ENCODE measurements at places on chromosomes 12 and 14. TPM values are rescaled to one million over a fixed set of nuclear protein-coding genes. Genes with fewer than 3 reads are reported as not detected.

OAS1 gene
- total RNA-seq: 11.6 TPM

RERG gene
- total RNA-seq: 39.1 TPM

ASIC1 gene
- total RNA-seq: 0.45 TPM

MIP gene
- not detected for total RNA-seq

DNA sequence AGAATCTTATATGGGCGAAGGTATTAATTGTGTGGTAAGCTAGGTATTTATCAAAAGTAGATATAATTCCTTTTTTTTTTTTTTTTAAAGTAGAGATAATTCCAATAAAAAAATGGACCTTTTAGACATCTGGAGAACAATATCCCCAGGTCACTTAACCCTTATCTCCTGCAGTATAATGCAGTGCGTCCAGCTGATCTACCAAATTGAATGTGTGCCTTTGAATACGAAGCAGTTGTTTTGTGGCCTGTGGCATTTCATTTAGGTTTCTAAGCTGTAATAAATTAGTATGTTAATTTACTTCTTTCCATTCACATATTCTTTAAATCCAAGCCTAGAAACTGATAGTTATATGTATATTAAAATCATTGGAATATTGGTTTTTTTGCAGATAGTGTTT lies 3.1 kb downstream of the FUT8 start:
- no peak for DNase-seq
- H3K4me1 ChIP-seq: peaks cover 69% of the 10 kb centered on the region
- no peaks in the 10 kb centered on the region for H3K36me3 ChIP-seq
- H3K4me3 ChIP-seq: peak overlapping the region; percentile 98
- H3K27ac ChIP-seq: no peak overlapping the region
- H3K27me3 ChIP-seq: no peaks in the 10 kb centered on the region

DNA sequence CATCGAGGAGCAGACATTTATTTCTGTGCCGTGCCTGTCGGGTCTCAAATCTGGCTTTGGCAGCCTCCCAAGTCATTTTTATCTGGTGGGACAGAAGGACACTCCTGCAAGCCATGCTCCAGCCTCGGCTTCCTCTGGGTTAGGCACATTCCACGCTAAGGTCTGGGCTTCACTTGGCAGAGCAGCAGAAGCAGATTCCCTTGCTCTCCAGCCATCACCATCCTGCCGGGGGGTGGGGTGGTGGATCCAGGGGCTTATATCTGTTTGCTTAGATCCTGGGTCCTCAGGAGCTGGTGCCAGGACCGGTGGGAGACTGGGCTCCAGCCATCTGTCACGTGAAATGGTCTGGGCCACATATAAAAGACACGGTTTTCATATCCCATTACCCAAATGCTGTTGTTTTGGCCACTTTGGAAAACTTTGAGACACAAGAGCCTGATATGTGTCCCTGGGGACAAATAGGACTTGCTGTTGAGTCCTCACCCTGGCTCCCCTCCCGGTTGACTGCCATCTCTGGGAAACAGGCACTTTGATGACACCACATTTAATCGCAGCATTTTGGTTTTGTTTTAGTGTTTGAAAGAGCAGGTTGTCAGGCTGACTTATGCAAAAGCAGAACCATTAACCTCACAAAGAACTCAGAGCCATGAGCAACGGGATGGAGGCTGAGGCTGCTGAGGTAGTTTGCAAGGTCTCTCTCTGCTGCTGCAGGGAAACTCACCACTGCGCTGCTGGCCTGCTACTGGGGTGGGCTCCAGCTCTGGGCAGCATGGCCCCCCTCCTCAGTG lies 69.6 kb upstream of the PRMT8 start:
- H3K4me1 ChIP-seq: no peaks in the 10 kb centered on the region
- DNase-seq: no peak
- no peak overlapping the region for H3K4me3 ChIP-seq
- H3K36me3 ChIP-seq: no peaks in the 10 kb centered on the region
- no peaks in the 10 kb centered on the region for H3K27me3 ChIP-seq

DNA sequence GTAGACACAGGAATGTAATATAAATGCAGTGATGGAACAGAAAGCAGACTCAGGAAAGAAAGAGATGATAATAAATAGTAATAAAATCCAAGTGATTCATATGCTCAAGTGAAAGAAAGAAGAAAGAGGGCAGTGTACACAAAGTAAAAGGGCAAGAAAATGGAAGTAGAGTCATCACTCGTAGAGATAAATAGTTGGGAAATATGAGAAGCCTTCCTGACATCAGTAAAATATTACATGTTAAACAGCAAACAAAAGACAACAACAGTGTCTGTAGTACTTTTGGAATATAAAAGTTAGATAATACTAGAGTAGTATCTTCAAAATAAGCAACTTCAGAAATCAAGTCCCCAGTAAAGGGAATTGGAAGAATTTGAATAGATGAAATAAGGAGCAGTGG lies 412.3 kb downstream of the RAD51B start:
- no peak overlapping the region for H3K27ac ChIP-seq
- no peaks in the 10 kb centered on the region for H3K36me3 ChIP-seq
- DNase-seq: no peak
- H3K4me3 ChIP-seq: no peak overlapping the region
- H3K4me1 ChIP-seq: peaks cover 47% of the 10 kb centered on the region

- no peak overlapping the region for H3K27ac ChIP-seq
- no peaks in the 10 kb centered on the region for H3K27me3 ChIP-seq
- no peak for DNase-seq
- H3K36me3 ChIP-seq: no peaks in the 10 kb centered on the region
- no peak overlapping the region for H3K4me3 ChIP-seq
- no peaks in the 10 kb centered on the region for H3K4me1 ChIP-seq
Measured at GRCh38 chr12:90238663-90239271, 530.1 kb upstream of the ATP2B1 start.

GRCh38 chr14:71050227-71050823 lies 143.1 kb downstream of the PCNX1 start:
- no peak overlapping the region for H3K27ac ChIP-seq
- H3K27me3 ChIP-seq: no peaks in the 10 kb centered on the region
- no peak overlapping the region for H3K4me3 ChIP-seq
- no peaks in the 10 kb centered on the region for H3K4me1 ChIP-seq
- no peak for DNase-seq

- H3K4me1 ChIP-seq: no peaks in the 10 kb centered on the region
- H3K27ac ChIP-seq: no peak overlapping the region
- H3K4me3 ChIP-seq: no peak overlapping the region
- no peaks in the 10 kb centered on the region for H3K27me3 ChIP-seq
Measured at GRCh38 chr12:115882936-115883335, 394.6 kb downstream of the MED13L start.

DNA sequence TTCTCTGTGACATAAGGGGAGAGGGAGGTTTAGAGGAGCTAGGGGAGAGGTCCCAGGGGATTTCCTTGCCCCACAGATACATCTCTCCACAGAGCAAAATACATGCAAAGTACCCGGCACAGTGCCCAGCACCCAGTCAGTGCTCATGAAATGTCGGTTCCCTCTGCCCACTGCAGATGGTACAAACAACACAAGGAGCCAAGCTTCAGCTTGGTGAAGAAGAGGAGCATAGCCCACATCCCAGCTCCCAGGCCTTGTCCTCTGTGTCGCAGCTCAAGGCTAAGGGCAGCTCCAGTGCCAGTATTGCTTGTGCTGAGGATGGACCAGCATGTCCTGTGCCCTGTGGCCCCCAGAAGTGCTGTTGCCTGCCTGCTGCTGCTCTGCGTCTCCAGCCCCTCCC lies 35.0 kb upstream of the FKBP4 start:
- H3K4me1 ChIP-seq: peaks cover 4% of the 10 kb centered on the region
- H3K4me3 ChIP-seq: no peak overlapping the region
- peaks cover under 1% of the 10 kb centered on the region for H3K27me3 ChIP-seq
- H3K36me3 ChIP-seq: peaks cover 17% of the 10 kb centered on the region
- no peak overlapping the region for H3K27ac ChIP-seq

- no peaks in the 10 kb centered on the region for H3K36me3 ChIP-seq
- H3K4me3 ChIP-seq: no peak overlapping the region
- no peaks in the 10 kb centered on the region for H3K4me1 ChIP-seq
- peak; percentile 76 for DNase-seq
- H3K27me3 ChIP-seq: peaks cover 9% of the 10 kb centered on the region
Measured at GRCh38 chr14:57317248-57317833, 48.6 kb downstream of the AP5M1 start.

GRCh38 chr14:96938946-96939345 lies 141.8 kb downstream of the VRK1 start:
- H3K27ac ChIP-seq: no peak overlapping the region
- H3K27me3 ChIP-seq: no peaks in the 10 kb centered on the region
- no peaks in the 10 kb centered on the region for H3K36me3 ChIP-seq

GRCh38 chr12:65122703-65123102 lies 1.6 kb upstream of the WIF1 start:
- H3K27me3 ChIP-seq: peaks cover 29% of the 10 kb centered on the region
- no peak for DNase-seq
- H3K36me3 ChIP-seq: no peaks in the 10 kb centered on the region
- H3K27ac ChIP-seq: no peak overlapping the region

GRCh38 chr14:97350894-97351731 lies 553.9 kb downstream of the VRK1 start:
- peak overlapping the region; percentile 7 for H3K27ac ChIP-seq
- no peak overlapping the region for H3K4me3 ChIP-seq
- H3K4me1 ChIP-seq: peaks cover 15% of the 10 kb centered on the region
- no peaks in the 10 kb centered on the region for H3K36me3 ChIP-seq

- H3K27me3 ChIP-seq: peaks cover 14% of the 10 kb centered on the region
- H3K27ac ChIP-seq: no peak overlapping the region
- peaks cover 10% of the 10 kb centered on the region for H3K4me1 ChIP-seq
- H3K4me3 ChIP-seq: no peak overlapping the region
- DNase-seq: no peak
Measured at GRCh38 chr12:62436164-62436503, 30.5 kb upstream of the MON2 start.

DNA sequence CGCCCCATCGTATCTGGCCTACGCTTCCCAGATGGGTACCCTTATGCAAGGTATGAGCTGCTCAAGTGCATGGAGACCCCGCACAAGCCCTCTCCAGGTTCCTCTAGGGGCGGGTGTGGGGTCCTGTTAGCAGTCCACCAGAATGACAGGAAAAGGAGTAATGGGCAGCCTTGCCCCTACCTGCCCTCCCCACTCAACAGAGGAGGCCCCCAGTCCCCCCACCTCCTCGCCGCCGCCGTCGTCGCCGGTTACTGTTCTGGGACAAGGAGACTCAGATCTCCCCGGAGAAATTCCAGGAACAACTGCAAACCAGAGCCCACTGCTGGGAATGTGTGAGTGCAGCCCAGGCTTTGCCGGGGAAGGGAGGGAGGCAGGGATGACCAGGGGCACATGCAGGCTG lies 6.0 kb downstream of the REC8 start:
- DNase-seq: no peak
- H3K4me1 ChIP-seq: peaks cover 8% of the 10 kb centered on the region
- H3K27ac ChIP-seq: no peak overlapping the region
- H3K36me3 ChIP-seq: peaks cover 93% of the 10 kb centered on the region
- H3K4me3 ChIP-seq: no peak overlapping the region

- H3K4me1 ChIP-seq: no peaks in the 10 kb centered on the region
- no peak for DNase-seq
- H3K27ac ChIP-seq: no peak overlapping the region
- no peak overlapping the region for H3K4me3 ChIP-seq
Measured at GRCh38 chr14:90608929-90609341, 207.3 kb downstream of the TTC7B start.

- DNase-seq: peak; percentile 79
- H3K4me3 ChIP-seq: no peak overlapping the region
- no peaks in the 10 kb centered on the region for H3K36me3 ChIP-seq
- H3K4me1 ChIP-seq: peaks cover 24% of the 10 kb centered on the region
Measured at GRCh38 chr14:29724991-29725390, 202.7 kb downstream of the PRKD1 start.

- DNase-seq: peak; percentile 92
- no peaks in the 10 kb centered on the region for H3K27me3 ChIP-seq
- H3K4me3 ChIP-seq: no peak overlapping the region
Measured at GRCh38 chr14:70972107-70972976, 65.1 kb downstream of the PCNX1 start.

DNA sequence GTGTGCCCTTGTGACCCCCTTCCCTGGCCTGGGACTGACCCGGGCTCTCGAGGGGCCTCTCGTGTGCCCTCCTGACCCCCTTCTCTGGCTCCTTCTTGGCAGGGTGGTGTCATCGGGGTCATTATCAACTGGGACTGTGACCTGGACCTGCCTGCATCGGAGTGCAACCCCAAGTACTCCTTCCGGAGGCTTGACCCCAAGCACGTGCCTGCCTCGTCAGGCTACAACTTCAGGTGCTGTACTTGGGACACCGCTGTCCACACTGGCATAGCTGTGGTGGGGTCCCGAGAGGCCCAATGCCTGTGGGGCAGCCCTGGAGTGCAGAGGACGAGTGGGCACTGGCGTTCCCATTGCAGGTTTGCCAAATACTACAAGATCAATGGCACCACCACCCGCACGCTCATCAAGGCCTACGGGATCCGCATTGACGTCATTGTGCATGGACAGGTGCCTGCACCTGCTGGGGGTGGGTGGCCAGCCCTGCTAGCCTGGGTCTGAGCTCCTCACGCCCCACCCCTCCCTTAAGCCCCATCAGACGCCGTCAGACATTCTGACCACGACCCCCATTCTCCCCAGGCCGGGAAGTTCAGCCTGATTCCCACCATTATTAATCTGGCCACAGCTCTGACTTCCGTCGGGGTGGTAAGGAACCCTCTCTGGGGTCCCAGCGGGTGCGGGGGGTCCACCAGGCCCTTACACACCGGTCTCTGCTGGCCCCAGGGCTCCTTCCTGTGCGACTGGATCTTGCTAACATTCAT lies 2.5 kb downstream of the P2RX2 start:
- peaks cover 7% of the 10 kb centered on the region for H3K4me1 ChIP-seq
- peaks cover 25% of the 10 kb centered on the region for H3K36me3 ChIP-seq
- no peak overlapping the region for H3K4me3 ChIP-seq
- DNase-seq: no peak
- H3K27me3 ChIP-seq: peaks cover 45% of the 10 kb centered on the region

DNA sequence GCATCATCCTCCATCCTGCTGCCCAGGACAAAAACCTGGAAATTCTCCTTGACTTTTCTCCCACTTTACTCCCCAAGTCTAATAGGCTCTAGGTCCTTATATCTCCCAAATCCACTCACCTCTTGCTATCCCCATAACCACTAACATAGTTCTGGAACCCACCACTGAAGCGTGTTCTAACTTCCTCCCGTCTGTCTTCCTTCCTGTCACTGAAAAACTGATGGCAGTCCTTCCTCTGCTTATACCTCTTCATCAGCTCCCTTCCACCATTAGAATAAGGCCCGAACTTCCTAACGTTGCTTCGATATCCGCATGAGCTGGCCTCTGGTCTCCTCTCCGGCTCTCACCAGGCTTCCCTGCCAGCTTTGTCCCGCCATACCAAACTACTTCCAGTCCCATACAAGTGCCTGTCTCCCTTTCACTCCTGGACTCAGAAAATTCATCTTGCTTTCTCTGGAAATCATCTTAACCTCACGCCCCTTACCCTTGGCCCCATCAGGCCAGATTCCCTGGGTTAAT lies 63.0 kb upstream of the BCL2L14 start:
- no peak for DNase-seq
- H3K36me3 ChIP-seq: no peaks in the 10 kb centered on the region
- H3K27me3 ChIP-seq: no peaks in the 10 kb centered on the region
- H3K4me3 ChIP-seq: no peak overlapping the region

Measured in stomach (tissue), 19 donors.